ENCODE measurements at places on chromosomes 7 and 10.

DNA sequence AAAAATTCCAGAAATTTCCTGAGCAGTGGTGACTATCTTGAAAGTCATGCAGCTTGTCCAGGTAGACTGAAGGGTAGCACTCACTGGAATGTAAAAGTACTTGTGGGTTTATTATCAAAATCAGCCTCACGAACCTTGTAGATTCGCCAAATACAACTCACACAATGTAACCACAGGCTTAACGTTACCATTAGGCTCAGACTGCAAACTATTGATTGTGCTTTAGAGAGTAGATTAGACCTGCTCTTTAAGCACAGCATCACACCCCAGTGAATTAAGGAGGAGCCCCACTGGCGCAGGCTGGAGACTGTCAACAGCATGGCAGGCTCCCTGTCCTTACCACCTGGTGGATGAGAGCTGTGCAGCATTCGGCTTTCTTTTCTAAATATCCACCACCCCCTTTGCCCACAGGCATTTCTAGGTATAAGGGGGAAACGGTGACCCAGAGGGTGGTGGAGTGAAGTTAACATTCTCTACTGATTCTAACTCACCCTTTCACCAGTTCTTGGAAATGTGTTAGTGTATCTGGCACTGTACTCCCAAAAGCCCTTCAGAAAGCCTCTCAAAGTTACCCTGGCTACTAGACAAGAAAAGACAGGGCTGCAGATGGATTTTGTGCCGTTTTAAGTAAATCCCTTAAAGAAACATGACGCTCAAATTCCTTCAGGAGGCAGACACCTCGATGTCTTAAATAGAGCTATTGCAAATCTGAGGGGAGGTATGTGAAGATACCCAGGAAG is 56.6 kb downstream of the GSDME start:
- no peak for ATAC-seq

DNA sequence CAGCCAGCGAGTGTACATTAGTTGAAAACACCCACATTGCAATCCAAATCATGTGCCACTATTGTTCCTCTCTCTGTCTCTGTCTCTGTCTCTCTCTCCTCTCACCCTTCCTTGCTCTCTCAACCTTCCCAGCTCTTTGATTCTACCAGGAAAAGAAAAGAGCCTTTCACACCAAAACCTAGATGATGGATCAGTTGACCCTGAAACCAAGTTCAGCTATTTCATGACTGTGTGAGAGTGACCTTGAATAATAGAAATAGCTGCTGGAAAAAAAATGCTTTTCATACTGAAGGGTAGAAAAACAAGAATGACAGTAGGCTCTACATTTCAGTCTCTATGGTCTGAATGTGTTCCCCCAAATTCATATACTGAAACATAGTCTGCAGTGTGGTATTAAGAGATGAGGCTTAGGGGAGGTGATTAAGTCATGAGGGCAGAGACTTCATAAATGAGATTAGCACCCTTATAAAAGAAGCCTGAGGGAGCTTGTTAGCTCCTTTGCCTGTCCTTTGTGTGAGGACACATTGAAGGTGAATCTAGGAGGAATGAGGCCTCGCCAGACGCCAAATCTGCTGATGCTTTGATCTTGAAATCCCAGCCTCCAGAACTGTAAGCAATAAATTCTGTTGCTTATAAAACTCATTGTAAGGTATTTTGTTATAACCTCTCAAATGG is 65.2 kb downstream of the LYZL1 start:
- no peak for ATAC-seq

DNA sequence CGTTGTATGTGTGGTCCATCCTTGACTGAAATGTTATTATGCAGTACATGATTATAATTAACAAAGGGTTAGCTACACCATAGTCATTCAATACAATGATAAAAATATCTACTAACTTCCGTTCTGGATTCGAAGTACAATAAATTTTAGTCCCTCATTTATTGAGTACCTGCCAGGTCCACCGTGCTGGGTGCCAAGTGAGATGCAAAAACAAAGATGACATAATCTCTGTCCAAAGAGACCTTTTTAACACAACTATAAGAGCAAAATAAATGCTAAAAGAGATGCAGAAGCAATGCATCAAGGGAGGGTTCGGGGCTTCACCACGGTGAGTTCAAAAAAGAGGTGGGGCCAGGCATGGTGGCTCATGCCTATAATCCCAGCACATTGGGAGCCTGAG is 33.1 kb downstream of the LAMB1 start:
- no peak for ATAC-seq

GRCh38 chr10:74910241-74910975 is 84.0 kb downstream of the KAT6B start:
- no peak for ATAC-seq

DNA sequence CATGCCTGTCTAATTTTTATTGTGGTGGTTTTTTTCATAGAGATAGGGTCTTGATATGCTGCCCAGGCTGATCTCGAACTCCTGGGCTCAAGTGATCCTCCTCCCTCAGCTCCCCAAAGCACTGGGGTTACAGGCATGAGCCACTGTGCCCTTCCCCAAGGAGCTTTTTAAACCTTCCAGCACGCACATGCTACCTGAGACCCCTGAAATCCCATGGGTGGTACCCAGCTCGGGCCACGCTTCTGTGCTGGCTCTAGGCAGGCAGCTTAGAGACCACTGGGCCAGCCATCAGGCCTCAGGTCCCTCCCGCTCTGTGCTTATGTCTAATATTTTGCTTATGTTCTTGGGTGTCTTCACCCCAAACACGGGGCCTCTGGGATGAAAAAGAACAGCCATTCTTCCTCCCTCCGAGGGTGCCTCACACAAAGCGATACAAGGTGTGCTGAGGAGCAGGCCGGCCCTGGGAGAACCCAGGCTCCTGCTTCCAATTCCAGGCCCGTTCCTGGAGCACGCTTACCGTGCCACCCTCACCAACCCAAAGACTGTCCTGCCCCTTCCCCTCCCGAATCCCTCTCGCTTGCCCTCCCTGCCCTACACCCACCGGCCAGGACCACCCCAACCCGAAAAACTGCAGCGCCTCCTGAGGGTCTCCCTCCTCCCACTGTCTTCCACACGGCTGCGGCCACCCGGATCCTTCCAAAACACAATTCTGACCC is 10.9 kb downstream of the SPOCK2 start:
- ATAC-seq, result no peak

DNA sequence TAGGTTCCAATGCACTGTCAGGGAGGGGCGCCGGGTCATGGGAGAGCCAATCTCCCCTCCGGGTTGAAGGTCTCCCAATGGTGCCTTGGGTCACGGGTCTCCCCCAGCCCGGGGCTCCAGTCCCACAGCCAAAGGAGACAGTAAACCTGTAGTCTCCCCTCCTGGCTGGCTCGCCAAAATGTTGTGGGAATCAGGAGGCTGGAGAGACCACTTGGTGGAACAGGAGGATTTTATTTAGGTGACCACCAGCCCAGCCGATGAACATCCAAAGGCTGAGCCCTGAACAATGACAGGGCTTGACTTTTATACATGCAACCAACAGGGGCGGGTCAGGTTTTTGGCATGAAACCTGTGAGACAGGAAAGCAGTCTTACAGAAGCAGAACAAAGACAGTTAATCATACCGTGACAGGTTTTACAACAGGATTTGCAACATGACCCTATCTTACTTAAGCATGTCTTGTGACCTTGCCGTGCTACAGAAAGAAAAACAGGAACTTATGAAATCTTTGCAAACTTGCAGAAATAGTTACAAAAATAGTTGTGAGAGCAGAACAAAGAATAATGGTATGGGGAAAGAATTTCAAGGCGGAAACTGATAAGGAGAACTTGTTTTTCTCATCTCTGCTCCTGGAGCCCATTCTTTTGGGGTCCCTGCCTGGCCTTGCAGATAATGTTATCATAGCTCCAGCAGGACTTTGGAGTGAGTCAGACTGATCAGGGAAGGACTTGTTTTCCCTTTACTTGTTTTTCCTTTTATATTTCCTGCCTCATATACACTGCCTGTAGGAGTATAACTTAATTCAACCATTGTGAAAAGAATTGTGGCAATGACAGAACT is 7.1 kb downstream of the ERV3-1 start:
- ATAC-seq, result peak; percentile 91

- no peak for ATAC-seq
These were observed 10.1 kb downstream of the NFKB2 start for GRCh38 chr10:102405632-102406031.

DNA sequence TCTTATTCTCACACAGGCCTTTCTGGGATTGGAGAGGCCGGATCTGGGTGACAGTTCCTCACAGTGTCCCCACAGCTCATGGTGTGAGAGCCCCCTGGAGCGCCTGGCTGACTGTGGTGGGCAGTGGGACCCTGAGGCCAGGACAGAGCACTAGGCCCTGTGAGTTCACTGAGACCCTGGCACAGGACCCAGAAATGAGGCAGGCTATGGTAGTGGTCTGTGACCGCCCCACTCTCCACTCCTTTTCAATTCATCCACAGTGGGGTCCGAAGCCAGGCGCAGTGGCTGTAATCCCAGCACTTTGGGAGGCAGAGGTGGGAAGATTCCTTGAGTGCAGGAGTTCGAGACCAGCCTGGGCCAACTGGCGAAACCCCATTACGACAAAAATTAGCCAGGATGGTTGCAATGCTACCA is 95.9 kb upstream of the TNRC18 start:
- no peak for ATAC-seq

DNA sequence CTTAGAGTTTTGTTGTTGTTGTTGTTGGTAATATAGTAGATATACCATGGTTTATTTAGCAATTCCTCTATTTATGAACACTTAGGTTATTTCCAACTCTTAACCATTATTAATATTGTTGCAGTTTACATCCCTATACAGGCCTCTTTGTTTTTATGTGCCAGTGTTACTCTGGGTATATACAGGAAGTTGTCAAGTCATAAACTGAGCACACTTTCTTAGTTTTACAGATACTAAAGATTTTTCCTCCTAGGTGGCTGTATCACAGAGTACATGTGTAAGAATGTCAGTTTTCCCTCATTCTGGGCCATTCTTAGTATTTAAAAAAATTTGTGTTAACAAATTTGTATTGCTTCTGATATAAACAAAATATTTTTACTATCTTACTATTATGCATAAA is 128.4 kb downstream of the ARL4A start:
- ATAC-seq, result no peak

GRCh38 chr7:33760834-33761233 is 144.5 kb upstream of the BMPER start:
- no peak for ATAC-seq

- no peak for ATAC-seq
These were observed 9.5 kb downstream of the AKR1E2 start for GRCh38 chr10:4835494-4835918.

GRCh38 chr7:7521259-7521658 is 14.4 kb downstream of the COL28A1 start:
- ATAC-seq, result no peak

- ATAC-seq, result no peak
These were observed 70.7 kb upstream of the TNRC18 start for GRCh38 chr7:5494320-5494682.

DNA sequence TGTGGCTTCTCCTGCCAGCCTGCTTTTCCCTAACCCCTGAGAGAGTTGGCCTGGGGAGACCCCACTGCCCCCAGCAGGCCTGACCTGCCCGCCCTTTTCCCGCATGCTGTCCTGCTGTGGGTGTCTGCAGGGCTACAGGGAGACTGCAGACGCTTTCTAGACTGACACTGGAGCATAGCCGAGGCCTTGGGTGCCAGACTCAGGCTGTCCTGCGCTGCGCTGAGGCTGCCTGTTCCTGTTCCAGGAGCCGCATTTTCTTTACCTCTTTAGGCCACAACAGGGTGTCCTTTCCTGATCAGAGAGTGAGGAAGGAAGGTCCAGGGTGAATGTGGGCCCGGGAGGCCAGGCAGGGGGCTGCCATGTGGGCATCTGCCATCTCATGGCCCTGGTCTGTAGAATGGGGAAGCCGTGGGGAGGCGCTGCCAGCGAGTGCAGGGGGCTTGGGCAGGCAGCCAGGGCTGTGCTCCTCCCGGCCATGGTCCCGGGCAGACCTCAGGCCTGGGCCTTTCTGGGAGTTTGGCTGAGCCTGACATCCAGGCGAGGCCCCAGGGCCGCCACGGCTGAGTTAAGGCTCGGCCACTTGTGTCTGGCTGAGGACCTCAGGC is 3.6 kb downstream of the PWWP2B start:
- no peak for ATAC-seq

GRCh38 chr10:35542303-35542702 is 62.8 kb upstream of the GJD4 start:
- no peak for ATAC-seq

DNA sequence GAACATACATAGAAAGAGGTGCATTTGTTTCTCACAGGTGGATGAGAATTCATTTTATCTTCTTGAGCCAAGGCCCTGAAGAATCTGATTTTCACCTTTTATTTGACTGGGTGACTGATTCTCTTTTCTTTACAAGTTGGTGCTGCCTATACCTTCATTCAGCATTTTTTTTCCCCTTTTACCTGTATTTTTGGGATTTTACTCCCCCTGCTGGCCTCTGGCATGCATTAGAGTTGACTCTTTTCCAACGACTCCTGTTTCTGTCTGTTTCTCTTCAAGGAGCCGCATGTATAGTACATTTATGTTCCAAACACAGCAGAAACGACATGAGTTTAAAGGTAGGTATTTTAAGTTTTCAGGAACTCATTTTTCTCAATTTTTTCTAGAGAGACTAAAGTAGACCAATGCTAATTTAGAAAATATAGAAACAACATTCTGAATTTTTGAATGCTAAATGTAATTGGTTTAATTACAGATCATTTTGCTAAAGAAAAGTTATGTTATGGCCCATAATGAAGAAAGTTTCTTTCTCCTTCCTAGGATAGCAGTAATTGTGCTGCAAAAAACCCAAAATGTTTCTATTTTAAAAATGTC is 149.8 kb upstream of the HDAC9 start:
- ATAC-seq, result peak; percentile 51

GRCh38 chr7:19101909-19102308 is 15.5 kb downstream of the TWIST1 start:
- no peak for ATAC-seq

DNA sequence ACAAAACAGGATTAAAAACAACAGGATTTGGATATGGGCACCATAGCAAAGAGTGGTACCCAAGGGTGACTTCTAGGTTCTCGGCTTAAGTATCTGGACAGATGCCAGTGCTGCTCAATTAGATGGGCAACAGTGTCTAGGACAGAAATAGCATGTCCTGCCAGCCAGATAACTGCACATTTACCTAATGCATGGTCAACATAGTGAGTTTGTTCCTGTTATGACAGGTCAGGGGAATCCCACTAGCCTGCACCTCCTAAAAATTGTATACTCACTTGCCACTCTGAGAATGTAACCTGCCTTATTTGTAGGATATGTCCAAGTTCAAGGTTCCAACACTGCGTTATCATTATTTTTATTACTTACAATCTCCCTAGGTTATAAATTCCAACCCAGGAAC is 471.7 kb downstream of the GRM8 start:
- no peak for ATAC-seq

DNA sequence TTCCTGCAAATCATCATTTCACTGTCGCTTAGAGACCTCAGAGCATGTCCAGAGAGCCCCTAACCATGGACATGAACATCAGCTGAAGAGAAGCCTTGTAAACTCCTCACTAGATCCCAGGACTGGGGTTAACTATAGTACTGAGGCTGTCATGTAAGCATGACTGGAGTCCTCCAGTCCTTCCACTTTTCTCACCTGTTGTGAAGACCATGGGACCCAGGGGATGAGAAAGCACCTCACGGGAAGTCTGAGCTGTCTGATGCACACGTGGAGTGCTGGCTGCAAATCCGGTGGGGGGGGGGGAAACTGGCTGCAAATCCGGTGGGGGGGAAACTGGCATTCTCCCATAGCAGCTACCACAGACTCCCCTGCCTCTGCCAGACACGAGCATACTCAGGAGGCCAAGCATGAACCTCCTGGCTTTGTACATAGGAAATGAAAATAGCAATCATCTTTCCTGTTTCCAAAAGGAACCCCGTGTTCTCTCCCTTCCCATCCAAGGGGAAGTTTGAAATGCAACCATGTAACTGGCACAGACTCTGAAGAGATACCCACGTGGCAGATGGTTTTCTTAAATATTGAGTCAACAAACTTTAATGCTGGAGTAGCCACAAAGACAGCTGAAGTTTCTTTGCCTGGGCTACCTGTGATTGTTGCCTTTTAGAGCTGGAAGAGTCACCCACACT is 261.4 kb downstream of the ZMYND11 start:
- ATAC-seq, result no peak

All from stimulated activated memory B cell treated with anti-CD40 and anti-IgM and Interleukin-4, amounts not matched to agents 10 μg/mL and 1 μg/mL and 100 μg/mL, for 72 hours (primary cell).